ENCODE measurements at places on chromosomes 2 and 18.

GRCh38 chr2:200305797-200306195, 697 bp upstream of the SPATS2L start:
- peak; percentile 46 for DNase-seq

DNA sequence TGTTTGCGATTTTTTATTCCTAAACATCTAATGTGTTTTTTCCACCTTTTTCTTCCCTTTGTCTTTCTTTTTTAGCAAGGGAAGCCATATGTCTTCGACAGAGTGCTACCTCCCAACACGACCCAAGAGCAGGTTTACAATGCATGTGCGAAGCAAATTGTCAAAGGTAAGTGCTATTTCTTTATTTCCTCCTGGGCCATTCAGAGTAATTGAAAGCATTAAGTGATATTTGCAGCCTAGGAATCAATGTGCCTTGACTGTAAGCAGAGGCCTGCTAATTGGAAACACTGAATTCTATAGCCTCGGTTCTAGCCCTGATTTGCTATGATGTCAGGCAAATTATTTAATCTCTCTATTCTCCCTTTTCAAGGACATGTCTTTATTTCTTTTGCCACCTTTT, 47.0 kb downstream of the KIF5C start:
- DNase-seq, result no peak

- peak; percentile 66 for DNase-seq
These were observed 221.6 kb downstream of the NR4A2 start for GRCh38 chr2:156110890-156111289.

- no peak for DNase-seq
These were observed 15.2 kb upstream of the CHRNA1 start for GRCh38 chr2:174779361-174779928.

DNA sequence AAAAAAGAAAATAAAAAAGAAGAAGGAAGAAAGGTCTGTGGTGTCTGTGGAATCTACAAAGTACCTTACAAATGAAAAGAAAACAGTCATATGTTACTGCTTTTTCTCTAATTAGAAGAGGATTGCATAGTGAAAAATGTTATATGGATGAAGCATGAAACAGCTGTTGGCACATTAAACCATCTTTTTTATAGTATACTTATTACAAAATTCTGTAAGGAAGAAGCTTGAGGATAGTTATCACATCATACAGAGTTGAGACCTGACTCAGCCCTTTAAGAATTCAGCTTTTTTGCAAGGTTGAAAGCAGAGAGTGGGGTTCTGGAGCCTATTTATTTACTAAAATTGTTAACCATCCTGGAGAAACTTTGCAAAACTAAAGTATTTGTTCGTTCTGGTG, 222.7 kb downstream of the PHLPP1 start:
- DNase-seq, result no peak

GRCh38 chr18:47150824-47151366, 595 bp upstream of the HDHD2 start:
- DNase-seq, result no peak

- no peak for DNase-seq
These were observed 18.0 kb upstream of the ESPNL start for GRCh38 chr2:238082151-238082550.

- DNase-seq, result peak; percentile 80
These were observed 81.4 kb downstream of the BIN1 start for GRCh38 chr2:127025359-127026166.

DNA sequence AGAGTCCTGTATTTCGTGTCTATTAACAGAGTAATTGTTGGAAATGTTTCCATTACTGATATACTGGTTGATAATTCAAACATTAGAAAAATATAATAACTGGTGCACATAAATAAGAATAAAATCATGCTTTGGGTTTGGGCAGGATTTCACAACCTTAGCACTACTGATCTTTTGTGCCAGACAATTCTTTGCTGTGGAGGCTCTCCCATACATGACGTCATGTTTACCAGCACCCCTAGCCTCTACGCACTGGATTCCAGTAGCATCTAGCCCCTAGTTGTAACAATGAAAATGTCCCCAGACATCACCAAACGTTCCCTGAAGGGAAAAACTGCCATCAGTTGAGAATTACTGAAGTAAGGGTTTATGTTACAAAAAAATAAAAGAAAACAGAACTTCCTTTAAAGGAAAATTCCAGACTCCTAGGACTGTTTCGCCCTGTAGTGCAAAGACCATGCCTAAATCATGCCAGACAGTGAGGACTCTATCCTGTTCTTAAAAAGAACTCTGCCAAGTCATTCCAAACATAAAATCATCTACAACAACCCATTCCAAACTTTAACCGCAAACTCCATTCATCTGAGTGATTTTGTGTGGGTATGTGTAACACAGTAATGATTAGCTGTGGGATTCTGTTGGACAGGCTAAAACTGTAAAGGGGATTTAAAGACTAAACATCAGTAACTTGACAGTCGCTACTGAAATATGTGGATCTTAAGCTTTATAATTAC, 313.4 kb upstream of the CCDC68 start:
- no peak for DNase-seq

- DNase-seq, result peak; percentile 10
These were observed 34.7 kb upstream of the CDK5R2 start for GRCh38 chr2:218924757-218925156.

DNA sequence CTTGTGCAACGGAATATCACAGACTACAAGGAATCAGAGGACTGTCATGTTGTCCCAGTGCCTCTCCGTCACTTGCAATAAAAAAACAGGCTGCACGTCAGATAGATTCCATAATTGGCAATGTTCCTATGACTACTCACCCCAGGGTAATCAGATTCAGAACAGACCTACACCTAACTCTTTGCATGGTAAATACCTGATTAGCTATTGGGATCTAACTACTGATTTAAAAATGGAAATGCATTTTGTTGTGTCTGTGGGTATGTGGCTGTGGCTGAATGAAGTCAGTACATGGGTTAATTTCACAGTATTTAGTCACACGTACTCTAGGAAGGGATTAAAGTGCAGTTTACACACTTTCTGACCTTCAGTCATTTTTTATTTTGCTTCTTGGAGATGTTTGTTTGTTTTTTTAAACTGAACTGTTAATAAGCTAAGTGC, 91.7 kb downstream of the SCN3A start:
- DNase-seq, result no peak

GRCh38 chr2:203949228-203949627, 12.7 kb downstream of the ICOS start:
- no peak for DNase-seq

DNA sequence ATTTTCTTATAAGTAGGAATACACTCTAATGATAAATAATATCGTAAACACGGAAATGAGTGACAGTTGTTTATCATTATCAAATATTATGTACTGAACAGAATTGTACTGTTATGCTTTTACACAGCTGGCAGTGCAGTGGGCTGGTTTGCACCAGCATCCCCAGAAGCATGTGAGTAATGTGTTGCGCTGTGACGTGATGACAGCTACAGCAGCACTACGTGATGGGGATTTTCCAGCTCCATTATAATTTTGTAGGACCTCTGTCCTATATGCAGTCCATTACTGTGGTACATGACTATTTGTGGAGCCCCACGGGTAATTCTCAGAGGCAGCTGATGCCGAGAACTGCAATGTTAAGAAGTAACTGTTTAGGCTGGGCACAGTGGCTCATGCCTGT, 77.3 kb upstream of the ATG16L1 start:
- no peak for DNase-seq

- DNase-seq, result no peak
These were observed 20.0 kb upstream of the CXCR4 start for GRCh38 chr2:136137982-136138381.

DNA sequence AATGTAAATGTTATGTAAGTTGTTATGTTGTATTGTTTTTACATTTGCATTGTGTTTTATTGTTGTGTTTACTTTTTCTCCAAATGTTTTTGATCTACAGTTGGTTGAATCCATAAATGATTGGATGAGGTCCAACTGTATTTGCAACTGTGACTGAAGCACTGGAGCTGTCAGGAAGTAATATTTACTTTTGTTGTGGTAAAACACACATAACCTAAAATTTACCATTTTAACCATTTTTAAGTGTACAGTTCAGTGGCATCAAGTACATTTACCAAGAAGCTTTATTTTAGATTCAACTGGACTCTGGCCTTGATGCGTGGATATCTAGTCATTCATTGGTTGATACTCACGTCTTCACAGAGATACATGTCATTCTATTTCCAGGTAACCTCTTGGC, 181.8 kb downstream of the THADA start:
- no peak for DNase-seq

DNA sequence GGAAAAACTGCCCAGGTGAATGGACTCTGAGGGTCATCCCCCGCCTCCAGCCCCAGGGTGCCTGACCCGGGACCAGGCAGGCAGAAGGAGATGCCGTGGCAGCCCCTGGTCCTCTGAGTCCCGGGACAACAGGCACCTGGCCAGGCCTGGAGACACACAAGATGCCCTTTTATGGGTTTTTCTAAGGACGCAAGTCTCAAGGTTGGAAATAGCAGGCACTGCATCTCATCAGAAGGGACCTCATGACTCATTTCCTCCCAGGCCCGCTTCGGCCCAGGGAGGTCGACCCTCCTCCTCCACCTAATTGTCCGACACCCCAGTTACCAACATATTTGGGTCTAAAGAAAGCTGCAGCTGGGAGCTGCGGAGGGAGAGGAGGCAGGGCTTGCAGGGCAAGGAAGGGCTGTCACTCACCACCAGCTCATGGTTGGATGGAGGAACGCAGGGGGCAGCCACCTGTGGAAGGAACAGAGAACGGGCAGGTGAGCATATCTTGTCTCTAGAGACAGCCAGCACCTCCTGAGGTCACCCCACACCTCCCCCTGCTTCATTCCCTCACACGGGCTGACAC, 82.9 kb downstream of the TNS1 start:
- DNase-seq, result no peak

- peak; percentile 37 for DNase-seq
These were observed 127.7 kb downstream of the RNF152 start for GRCh38 chr18:61765097-61765496.

DNA sequence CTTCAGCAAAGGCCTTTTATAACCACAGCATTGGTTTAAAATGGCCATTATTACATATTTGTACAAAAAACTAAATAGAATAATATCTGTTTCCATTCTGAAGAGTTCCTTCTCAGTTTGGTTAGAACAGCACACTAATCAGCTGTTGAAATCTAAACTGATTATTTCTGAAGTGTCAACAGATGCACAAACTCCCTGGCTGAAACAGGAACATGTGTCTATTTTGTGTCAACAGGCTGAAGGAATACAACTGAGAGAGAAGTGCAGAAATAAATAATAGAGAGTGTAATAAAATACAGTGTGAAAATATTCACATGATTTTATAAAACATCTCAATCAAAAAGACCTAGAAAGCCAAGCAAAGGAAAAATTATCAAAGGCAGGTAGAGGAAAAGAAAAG, 29.7 kb downstream of the IKZF2 start:
- DNase-seq, result peak; percentile 69

DNA sequence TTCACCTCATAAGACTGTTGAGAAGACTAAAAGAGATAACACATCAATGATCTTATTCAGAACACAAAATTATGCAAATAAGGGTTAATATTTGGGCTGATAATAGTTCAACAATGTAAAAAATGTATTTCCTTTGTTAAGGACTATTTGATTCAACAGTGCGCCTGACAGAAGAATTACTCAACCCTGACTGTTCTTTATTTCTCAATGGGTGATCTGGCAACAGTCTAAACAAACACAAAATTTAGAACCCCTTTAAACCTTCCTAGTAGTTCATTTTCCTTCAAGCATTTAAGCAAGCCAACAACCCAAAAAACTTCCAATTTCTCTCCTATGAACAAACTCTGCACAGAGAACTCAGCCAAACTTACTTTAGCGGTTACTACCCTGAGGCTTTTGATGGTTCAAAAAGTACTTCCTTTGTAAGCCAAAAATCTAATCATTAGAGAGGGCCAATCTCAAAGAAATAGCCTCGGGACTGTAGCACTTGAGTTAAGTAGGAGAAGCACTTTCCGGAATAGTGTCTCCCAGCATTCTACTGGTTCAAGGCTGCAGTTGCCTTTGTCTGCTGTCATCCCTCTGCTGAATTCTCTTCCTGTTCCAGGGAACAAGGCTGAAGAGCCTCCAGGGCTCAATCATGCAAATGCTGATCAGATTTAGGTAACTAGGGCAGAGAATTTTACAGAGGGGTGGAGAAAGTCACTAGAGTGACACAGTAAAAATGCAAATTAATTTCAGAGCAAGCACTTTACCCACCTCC, 40.9 kb upstream of the MAPK4 start:
- no peak for DNase-seq

- no peak for DNase-seq
These were observed 619.3 kb downstream of the TRIB2 start for GRCh38 chr2:13335862-13336535.

- DNase-seq, result peak; percentile 28
These were observed 286.8 kb downstream of the RAD51AP2 start for GRCh38 chr2:17231394-17231965.

GRCh38 chr2:158493458-158493857, 36.7 kb downstream of the PKP4 start:
- DNase-seq, result no peak

- DNase-seq, result peak; percentile 17
These were observed 16.6 kb upstream of the PIK3C3 start for GRCh38 chr18:41938445-41938844.

GRCh38 chr2:126910637-126911036, 11.9 kb downstream of the TEX51 start:
- DNase-seq, result peak; percentile 24

DNA sequence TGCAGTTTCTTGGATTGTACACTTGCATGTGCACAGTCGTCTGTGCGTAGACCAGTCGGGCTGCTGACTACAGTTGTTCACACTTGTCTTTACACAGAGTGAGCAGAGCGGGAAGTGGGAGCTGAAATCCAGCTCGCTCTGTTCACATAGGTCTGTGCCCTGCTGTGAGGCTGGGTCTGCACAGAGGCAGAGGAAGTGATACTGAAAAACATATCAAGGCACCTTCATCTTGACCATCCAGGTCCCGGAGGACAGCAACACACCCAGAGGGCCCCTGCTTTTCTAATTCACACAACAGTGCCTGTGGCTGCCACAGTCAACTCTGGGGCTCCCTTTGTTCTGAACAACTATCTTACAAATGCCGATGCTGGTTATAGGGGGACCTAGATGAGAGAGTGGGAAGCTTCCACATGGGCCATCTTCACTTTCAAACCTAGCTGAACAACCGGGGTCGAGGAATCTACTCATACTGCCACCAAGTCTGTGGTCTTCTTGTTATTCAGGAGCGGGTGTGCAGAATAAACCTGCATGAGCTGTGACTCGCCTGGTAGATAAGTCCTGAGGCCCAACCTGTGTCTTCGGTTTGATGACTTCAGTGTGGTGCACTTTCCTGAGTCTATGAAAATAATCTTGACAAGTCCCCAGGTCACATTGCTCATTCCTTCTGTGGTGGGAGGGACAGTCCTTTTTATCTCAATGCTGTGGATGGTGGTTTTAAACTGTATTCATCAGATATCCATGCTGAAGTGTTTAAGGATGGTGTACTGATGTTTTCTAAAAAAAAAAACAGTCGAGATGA, 3.5 kb upstream of the ADNP2 start:
- DNase-seq, result peak; percentile 68

All from hematopoietic multipotent progenitor cell treated with erythropoietin and hydrocortisone succinate and interleukin-3 and kit ligand, for 4 days (in vitro differentiated cells).